ENCODE measurements at places on chromosomes 13 and 19.

GRCh38 chr13:59086147-59086546, 1077.6 kb downstream of the DIAPH3 start:
- DNase-seq = no peak

DNA sequence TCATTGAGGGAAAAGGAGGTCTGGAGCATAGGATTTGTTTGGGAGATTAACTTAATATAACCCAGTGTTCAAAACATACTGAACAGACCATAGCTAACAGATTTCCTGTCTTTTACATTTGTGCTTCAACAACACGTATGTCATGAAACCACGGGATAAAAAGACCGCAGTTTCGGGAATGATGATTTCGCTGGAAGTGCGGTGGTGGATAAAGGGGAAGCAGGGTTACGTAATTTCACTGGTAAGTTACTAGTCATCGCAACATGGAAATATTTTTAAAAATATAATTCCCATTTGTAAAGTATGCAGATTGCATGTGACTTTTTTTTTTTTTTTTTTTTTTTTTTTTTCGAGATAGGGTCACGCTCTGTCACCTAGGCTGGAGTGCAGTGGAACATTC, 237.4 kb downstream of the LMO7 start:
- no peak for DNase-seq

- no peak for DNase-seq
These were observed 33.2 kb downstream of the KDM4B start for GRCh38 chr19:5002143-5002542.

DNA sequence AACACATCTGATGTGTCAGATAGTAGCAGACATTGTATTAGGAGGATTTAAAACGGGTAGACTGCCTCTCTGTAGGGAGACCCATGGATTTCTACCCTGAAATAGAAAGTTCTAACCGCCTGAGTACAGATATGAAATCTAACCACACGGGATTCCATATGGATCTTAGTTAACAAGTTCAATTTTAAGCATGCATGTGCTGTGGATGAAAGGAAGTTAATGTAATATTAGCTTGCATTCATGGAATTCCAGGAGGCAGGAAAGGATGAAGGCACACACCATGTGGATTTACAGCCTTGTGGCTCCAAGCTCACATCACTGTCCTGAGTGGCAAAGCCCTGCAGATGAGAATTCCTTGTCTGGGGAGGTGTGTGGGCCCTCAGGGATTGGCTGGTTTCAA, 120.6 kb upstream of the IRS2 start:
- no peak for DNase-seq

DNA sequence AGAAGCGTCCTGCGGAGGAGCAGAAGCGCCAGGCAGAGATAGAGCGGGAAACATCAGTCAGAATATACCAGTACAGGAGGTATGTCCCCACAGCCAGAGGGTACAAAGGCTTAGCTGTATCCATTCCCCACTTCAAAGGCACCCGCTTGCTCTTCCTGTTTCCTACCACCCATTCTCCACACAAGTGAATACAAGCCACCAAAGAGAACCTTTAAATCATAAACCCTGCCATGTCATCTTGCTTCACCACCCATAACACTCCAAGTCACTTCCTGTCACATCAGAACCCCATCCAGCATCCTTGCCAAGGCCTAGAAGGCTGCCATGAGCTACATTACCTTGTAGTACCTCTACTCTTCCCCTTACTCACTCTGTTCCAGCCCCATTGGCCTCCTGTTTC, 205.8 kb downstream of the LMO7 start:
- no peak for DNase-seq

- DNase-seq = no peak
These were observed 1.2 kb downstream of the GJB2 start for GRCh38 chr13:20191311-20192157.

- DNase-seq = no peak
These were observed 1.1 kb upstream of the FAM187B start for GRCh38 chr19:35229601-35230000.

- DNase-seq = no peak
These were observed 4.4 kb upstream of the TMEM86B start for GRCh38 chr19:55232986-55233385.

DNA sequence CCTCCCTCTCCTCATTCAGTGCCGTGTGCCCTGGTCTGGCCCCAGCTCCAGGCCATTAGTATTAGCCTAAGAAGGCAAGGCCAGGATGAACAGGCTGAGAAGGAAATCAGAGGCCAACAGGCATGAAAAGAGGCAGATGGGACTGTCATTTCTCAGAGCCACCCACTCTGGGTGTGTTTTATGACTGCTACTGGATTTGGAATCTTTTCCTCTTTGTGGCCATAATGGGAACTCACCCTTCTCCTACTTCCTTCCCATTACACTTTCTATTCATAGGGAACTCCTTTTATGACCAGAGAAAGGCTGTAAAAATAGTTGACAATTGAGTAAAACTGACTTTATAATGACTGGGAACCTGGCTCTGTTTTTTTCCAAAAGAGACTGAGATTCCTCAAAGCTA, 17.7 kb downstream of the CEACAM8 start:
- no peak for DNase-seq
